CD4-positive, alpha-beta T cell treated with Interleukin-12 subunit alpha and Interleukin-12 subunit beta, for 1 hour (primary cell): ENCODE measurements at places on chromosomes 1 and 21.

DNA sequence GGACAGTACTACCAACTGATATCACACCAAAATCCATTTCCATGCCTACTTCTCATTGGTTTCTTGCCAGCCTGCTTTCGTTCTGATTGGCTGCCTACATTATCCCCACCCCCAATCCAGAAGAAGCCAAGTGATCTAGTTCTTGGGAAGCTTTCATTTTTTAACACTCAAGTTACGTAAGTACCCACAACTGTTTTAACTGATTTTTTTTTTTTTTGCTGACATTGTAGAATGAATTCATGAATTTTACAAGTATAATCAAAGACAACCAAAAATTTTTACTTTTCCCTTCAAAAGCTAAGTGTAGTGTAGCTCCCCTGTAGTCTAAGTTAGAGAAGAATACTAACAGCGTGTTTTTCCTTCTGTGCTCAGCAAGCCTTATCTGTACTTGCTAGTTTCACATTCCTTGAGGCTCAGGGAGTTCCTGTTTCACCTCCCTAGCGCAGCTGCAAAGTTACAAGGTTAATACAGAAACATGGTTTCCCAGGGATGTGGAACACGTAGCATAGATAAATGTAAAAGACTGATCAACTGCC, at the start of gene SLC9C2:
Gene SLC9C2, minus strand, starts transcription at position 17 of the 536 bp plus-strand sequence. CDS start 1,296 bp downstream, outside the sequence.
- no peak for DNase-seq

DNA sequence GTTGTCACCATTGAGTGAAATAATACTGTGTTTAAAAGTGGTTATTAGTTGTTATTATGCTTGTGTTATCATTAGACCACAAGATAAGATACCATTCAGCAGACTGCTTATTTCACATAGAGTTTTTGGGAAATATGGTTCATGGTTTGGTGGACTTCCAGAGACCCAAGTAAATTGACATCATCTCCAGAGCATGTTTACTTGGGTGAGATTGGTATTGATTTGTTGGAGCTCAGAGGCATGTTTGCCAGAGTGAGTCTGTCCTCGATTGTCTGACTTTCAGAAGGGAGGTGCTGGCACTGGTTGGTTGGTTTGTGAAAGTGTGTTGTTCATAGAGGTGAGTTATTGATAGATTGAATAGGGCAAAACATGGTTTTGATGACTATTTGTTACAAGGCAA, 291.4 kb downstream of the TGFB2 start:
- DNase-seq = no peak

DNA sequence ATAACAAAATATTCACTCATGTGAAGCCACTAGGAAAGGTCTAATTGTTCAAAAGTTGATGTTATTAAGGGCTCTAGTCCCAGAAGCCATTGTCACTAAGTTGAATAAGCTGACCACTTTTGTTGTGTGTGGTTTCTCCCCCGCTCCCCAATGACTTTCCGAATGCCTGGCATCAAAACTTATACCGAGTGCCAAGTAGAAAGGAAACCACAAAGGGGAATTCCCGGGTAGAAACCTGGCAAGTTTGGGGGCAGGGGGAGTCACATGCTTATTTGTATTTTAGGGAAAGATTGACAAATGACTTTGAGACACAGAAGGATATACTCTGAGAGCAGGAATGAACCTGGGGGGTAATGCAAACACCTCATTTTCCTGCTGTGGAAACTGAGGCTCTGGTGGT, 154.1 kb downstream of the TGFBR3 start:
- peak; percentile 54 for DNase-seq

DNA sequence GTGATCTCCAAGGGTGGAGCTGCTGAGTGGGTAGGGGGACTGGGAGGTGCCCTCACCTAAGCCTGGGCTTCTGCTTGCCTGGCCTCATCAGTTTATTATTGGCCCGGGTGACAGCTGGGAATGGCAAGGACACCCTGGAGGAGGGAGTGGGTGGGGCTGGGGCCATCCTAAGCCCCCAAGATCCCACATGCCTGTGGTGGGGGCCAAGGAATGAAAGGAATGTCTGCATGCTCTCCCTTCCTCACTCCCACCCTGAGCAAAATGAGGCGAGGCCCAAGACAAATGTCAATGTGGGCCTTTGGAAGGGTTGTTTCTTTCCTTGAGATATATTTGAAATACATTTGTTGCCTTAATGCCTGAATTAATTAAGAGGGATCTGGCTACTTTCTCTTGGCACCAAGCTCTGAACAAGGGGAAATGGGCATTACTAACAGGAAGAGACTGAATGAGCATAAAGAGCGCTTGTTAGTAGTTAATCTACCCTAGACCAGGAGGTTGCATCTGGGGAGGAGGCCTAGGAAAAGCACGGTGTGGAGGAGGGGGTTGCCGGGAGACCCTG, 19.7 kb upstream of the CHI3L1 start:
- DNase-seq = no peak

- no peak for DNase-seq
Observed at GRCh38 chr21:43667191-43667904, 8.0 kb downstream of the RRP1B start.

DNA sequence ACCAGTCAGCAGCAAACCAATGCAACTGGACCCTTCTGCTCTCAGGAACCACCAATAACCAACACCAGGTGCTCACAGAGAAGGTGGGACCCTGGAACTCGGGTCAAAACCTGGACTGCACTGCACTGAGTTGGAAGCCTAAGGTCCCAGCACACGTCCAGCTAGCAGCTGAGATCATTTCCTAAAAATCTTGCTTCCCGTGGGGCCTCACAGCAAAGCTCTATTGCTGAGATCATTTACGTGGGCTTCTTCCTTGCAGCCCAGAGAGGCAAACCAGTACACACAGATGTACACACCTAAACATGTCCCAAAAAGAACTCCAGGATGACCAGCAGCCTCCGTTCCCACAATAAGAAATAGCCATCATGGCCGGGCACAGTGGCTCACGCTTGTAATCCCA, 22.8 kb upstream of the STMN1 start:
- no peak for DNase-seq

GRCh38 chr1:54376430-54377039, 29.7 kb downstream of the SSBP3 start:
- DNase-seq = no peak

GRCh38 chr1:161849518-161849917, 83.4 kb downstream of the ATF6 start:
- DNase-seq = no peak

GRCh38 chr1:221869779-221870178, 127.9 kb upstream of the DUSP10 start:
- DNase-seq = no peak

DNA sequence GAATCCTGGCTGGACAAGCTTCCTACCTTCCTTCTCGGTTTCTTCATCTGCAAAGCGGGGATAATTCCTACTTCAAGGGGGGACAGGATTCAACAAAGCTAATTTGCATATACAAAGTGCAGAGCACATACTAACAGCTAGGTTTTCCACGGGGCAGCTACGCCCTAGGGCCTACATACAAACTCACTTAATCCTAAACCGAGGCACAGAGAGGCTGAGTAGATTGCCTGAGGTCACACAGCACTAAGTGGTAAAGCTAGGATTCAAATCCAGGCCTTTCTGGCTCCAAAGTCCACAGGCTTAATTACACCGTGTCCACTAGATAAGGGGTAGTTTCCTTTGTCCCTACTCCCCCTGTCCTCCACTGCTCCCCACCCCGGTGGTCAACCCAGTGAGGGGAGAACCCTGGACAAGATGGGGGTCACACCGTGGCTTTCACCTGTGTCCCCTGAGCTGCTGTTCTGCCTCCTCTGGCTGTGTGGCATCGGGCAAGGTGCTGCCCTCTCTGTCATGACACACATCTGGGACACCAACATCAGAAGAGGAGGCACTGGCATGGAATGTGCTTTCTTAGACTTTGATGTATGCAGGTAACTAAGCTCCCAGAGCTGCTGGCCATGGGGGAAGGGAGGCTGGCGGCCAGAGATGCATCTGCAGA, 44.5 kb downstream of the TAS1R2 start:
- no peak for DNase-seq

GRCh38 chr1:26166719-26167281, 2.0 kb downstream of the C1orf232 start:
- DNase-seq = peak; percentile 11

GRCh38 chr1:156540955-156541354, 31.4 kb downstream of the IQGAP3 start:
- no peak for DNase-seq

- no peak for DNase-seq
Observed at GRCh38 chr1:99737016-99737415, 29.4 kb downstream of the FRRS1 start.

DNA sequence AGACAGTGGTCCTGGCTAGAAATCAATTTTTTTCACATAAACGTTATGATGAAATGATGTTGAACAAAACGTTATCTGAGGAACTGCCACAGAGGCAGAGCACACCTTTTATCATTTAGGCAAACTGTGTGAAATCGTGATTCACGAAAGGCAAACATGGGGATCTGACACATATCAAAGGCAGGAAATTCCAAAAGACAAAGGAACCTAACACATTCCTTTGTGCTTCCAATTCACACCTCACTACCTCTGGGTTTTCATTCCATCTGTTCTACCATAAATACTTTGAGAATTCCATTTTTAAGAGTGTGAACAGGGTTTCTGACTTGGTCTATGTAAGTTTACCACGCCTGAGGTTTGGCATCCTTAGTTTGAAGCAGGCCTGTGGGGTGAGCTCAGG, 119.5 kb upstream of the KRTAP19-8 start:
- DNase-seq = no peak

- DNase-seq = no peak
Observed at GRCh38 chr1:30317921-30318320, 405.5 kb downstream of the MATN1 start.

DNA sequence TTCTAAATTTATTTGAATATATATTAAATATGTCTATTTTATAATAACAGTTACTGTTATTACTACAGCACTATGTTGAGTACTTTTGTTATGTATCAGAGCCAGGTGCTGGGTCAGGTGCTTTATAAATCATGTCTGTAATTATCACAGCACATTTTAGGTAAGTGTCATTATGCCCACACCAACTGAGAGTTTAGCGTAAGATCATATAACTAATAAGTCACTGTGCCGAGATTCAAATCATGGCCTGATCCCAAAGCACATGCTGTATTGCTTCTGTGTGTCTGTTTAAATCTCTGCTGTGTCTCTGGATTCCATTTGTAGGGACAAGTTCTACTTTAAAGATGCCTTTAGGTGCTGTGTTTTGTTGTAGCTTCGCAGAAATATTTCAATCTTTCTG, 1.9 kb downstream of the GPSM2 start:
- no peak for DNase-seq

DNA sequence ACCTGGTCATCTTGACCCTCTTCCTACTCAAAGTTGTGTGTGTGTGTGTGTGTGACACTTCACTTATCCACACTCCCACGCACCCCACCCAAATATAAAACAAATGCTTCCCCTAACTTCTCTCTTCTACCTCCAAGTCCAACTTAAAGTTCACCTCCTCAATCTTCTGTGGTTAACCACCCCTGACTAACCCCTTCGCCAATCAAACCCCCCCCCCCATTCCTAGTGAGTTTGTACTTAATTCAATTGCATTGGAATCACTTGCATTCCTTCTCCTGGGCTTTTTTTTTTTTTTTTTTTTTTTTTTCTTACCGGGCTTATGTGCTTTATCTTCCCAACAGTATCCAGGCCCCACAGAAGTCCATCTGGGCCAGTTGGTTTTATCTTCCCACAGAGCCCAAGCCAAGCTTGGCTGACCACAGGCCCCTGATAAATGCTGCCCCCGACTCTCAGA, 78.4 kb downstream of the CD58 start:
- DNase-seq = no peak

- DNase-seq = no peak
Observed at GRCh38 chr1:37797750-37798345, 4.2 kb downstream of the MANEAL start.

DNA sequence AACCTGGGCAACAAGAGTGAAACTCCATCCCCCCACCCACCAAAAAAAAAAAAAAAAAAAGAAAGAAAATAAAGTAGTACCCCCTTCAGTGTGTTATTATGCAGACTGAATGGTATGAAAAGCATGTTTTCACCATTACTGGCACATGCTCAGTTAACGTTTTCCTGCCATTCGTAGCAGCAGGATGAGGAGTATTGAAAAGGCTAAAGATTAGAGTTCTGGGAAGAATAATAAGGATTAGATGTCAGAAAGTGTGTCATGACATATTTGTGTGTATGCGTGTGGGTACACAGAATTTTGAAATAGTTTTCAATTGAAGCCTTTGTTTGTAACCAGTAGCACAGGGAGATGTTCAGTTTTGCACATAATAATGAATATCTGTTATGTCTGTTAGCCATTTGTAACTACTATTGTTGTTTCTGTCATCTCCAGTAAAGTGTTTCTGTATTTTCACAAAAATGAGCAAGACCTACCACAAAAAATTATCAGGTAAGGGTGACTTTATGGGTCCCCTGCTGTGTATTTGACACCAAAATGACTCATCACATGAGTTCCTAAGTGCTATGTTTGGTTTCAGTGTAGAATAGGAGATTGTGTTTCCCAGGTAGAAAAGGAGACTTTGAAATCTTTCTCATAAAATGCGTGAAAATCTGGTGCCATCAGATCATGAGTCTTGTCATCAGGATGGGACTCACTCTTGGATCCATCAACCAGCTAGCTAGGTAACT, 358.9 kb downstream of the DISC1 start:
- DNase-seq = no peak

DNA sequence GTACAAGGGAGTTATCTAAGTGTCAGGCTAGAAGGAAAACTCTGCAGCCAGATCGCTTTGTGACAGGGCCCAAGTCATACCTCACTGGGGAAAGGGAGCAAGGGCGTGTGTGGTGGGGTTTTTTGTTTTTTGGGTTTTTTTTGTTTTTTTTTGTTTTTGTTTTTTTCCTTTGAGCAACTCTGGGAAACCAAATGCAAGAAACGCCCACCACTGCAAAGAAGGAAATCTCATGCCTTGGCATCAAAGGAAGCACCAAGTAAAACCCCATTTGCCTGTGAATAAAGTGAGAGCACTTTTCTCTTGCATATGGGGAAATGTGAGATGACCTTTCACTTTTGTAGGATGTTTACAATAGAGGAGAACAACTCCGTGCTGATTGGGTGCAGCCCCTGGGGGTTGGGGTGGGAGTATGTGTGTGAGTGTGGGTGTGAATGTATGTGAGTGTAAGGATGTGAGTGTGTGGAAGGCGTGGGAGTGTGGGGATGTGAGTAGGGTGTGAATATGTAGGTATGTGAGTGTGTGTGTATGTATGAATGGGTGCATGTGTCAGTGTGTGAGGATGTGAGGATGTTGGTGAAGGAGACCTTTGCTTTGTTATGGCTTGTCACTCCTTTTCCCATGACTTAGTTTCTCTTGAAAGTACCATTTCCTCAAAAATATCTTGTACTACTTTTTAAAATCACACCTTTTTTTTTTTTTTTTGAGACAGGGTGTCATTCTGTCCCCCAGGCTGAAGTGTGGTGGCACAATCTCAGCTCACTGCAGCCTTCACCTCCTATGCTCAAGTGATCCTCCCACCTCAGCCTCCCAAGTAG, 34.6 kb downstream of the IL12RB2 start:
- DNase-seq = peak; percentile 20

GRCh38 chr1:43554444-43554992, 23.8 kb downstream of the PTPRF start:
- peak; percentile 29 for DNase-seq

- DNase-seq = no peak
Observed at GRCh38 chr1:90862782-90863181, 145.7 kb upstream of the BARHL2 start.

GRCh38 chr1:235932090-235932510, 65.4 kb upstream of the LYST start:
- DNase-seq = no peak
